ENCODE measurements at places on chromosomes 2 and 18.

DNA sequence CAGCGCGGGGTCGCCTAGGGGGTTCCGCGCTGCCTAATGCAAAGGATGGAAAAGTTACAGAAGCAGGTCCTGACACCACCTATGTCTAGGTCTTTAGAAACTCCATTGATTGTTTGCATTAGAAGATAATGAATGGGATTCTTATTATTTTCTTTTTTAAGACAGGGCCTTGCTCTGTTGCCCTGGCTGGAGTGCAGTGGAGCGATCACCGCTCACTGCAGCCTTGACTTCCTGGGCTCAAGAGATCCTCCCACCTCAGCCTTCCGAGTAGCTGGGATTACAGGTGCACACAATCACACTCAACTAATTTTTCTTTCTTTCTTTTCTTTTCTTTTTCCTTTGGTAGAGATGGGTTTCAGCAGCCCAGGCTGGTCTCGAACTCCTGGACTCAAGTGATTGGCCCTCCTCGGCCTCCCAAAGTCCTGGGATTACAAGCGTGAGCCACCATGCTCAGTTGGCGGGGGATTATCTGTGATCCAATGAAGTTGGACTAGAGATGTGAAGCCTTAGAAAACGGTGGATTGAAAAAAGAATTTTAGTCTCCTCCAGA, 761 bp upstream of the IDH1 start:
- DNase-seq, result no peak

DNA sequence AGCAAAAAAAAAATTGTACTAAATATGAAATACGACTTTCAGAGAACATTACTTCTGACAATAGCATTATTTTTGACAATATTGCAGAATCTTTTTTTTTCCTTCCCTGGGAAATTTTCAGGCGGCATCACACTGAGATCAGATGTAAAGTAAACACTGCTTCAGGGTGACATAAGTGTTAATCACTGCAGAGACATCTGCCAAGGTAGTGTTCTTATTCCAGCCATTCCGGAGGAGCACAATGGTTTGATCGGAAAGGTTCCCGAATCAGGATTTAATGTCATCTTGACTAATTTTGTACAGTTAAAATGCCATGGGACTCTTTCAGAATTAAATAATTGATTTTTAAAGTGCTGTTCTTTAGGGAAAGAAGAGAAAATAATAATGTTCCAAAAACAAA, 56.7 kb upstream of the ZNF236 start:
- DNase-seq, result no peak

DNA sequence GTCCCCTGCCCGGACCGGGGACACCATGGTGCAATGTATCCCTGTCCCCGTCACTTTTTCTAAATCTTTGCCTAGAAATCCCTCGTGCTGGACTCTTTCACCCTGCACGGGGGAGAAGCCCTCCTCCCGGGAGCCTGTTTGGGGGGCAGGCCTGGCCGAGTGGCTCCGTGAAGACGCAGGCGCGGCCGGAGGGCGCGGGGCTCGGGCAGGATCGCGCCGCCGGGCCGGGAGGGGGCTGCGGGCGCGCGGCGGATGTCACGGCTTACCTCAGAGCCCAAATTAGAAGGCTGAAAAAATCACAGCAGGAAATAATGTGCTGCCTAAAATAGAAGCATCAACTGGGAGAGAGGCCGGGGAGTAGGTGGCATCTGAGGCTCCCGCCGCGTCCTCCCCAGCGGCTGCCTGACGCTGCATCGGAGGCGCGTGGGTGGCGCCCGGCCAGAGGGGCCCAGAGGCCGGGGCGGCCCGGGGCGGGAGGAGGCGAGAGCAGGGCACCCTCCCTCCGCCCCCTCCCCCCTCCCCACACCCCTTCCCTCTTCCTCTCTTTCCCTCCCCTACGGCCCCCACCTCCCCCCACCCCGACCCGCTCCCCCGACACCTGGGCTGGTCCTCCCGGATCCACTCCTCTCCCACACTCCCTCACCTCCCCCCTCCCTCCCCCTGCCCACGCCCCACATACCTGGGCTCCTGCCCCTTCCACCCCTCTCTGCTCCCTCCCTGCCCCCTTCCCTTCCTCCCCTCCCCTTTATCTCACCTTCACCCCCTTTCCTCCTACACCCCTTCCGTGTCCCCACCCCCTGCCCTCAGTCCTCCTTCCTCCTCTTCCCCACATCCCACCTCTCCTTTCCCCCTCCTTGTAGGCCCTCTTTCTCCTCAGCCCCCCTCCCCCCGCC, 51.9 kb downstream of the SLC4A1AP start:
- peak; percentile 62 for DNase-seq

- DNase-seq, result no peak
Observed at GRCh38 chr2:79740879-79741443, 228.1 kb downstream of the CTNNA2 start.

GRCh38 chr2:86221066-86221684, 21.9 kb downstream of the MRPL35 start:
- peak; percentile 63 for DNase-seq

DNA sequence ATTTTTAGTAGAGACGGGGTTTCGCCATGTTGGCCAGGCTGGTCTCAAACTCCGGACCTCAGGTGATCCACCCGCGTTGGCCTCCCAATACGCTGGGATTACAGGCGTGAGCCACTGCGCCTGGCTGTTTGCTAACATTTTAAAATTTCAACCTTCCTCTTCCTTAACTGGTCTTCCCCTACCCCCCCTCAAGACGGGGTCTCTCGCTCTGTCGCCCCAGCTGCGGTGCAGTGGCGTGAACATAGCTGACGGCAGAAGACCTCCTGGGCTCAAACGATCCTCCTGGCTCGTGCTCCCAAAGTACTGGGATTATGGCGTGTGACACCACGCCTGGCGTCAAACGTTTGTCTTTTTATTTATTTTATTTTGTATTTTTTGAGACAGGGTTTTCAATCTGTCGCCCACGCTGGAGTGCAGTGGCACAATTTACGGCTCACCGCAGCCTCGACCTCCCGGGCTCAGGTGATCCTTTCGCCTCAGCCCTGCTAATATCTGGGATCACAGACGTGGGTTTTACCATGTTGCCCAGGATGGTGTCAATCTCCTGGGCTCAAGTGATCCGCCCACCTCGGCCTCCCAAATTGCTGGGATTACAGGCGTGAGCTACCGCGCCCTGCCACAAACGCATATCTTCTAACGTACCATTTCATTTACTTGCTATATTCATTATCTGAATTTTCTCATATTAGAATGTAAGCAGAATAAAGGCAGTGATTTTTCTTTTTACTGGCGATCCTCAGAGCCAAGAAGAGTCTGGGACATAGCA, 984 bp upstream of the MSH2 start:
- DNase-seq, result no peak

- no peak for DNase-seq
Observed at GRCh38 chr18:24611075-24611474, 150.6 kb downstream of the HRH4 start.

- DNase-seq, result no peak
Observed at GRCh38 chr2:168469281-168469988, 13.4 kb downstream of the CERS6 start.

- DNase-seq, result no peak
Observed at GRCh38 chr2:69804416-69804815, 25.0 kb upstream of the GMCL1 start.

- no peak for DNase-seq
Observed at GRCh38 chr2:164620873-164621763, at the start of gene GRB14. Gene GRB14, minus strand, starts transcription at chr2:164621482. Its CDS starts 173 bp downstream, at chr2:164621309.

GRCh38 chr2:17638196-17638743, 97.8 kb downstream of the VSNL1 start:
- no peak for DNase-seq

GRCh38 chr18:3451183-3451988, 1.4 kb downstream of the TGIF1 start:
- DNase-seq, result peak; percentile 92

DNA sequence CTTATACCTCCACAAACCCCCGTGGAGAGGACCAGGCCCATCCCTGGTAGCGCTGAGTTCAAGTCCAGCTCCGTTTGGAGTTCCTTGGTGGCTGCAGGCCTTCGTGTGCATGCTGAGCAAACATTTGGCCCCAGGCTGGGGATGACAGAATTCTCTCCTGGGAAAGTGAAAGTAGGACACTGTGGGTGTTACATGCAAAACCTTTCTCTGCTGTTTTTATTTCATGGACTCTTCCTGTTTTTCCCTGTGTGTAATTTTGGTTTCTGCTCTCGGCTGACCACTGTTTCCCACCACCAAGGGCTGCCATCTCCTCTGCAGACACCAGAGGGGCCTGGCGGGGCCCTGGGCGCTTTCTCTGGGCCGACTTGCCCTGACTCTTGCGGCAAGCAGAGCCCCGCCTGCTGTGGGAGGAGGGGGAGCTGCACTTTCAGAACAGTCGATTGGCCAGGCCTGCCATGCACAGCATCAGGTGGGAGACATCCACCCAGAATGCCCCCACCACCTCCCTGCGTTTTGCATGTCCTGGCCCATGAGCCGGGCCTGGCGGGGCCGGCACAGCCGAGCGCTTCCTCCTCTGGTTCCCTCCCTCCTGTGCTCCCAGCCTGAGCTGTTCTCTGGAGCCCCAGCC, 102.4 kb downstream of the CABLES1 start:
- DNase-seq, result peak; percentile 73

- DNase-seq, result no peak
Observed at GRCh38 chr2:67567886-67568285, 170.8 kb downstream of the ETAA1 start.

GRCh38 chr2:137677466-137677865, 286.8 kb upstream of the HNMT start:
- DNase-seq, result no peak

DNA sequence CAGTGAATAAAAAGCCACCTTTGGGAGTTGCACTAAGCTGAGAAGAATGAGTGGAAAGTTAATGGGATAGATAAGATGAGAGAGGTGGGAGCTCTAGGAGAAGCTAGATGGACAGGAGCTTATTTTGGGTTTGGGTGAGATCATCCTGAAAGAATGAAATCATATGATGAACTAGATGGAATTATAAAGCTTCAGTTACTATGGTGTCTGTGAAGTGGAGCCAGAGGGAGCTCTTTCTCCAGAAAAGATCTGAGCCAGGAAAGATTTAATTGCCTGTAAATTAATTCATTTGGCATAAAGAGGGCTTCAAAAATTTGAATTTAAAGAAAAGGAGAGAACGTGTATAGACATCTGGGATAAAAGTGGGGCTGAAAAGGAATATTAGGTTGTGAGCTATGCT, 10.3 kb downstream of the DNAH6 start:
- no peak for DNase-seq

DNA sequence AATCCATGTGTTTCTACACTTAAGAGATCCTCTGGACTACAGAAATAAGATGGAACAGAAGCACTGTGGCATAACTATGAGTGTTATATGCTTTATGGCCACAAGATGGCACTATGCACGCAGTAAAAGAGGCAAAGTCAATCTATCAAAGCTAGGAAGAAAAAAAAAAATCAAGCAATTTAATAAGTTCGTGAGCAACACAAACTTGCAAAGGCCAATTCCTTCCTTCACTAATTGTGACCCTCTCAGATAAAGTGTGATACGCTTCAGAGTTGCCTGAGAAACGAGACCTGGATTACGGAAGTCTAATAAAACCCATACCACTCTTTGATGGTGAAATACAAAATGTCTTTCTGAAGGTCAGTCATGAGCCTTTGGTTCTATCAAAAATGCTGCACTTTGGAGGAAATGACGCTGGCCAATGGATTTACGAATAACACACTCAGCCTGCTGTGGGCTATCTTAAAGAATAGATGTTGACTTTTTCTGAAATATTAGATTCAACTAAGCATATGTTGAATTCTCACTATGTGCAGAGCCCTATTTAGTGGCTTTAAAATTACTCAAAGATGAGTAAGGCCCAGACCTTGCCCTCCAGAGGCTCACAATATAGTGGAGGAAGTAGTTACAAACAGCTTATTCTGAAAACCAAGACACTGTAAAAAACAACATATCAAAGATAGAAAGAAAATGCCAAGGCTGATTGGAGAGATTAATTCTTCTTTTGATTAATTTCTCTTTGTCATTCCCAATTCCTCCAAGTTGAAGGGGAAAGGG, 35.5 kb upstream of the TTR start:
- peak; percentile 32 for DNase-seq

DNA sequence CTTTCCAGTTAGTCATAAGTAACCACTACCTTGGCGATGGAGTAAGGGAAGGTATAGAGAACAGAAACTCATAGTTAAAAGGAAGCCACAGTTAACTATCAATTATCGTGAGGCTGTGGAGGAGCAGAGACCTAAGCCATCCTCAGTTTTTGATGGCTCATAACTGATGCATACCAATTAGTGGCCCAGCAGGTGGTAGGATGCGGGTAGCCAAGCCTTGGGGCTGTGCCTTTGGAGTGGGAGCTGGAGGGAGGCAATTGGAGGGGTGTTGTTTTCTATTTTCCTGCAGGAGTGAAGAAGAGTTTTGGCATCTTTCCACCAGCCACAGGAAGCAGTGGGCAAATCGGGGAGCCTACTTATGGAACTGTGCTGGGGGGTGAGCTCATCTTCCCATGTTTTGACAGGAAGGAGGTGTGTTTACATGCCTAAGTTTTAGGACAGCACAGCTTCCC, 194.8 kb downstream of the TPGS2 start:
- no peak for DNase-seq

GRCh38 chr2:50651676-50652075, 380.3 kb downstream of the NRXN1 start:
- no peak for DNase-seq

DNA sequence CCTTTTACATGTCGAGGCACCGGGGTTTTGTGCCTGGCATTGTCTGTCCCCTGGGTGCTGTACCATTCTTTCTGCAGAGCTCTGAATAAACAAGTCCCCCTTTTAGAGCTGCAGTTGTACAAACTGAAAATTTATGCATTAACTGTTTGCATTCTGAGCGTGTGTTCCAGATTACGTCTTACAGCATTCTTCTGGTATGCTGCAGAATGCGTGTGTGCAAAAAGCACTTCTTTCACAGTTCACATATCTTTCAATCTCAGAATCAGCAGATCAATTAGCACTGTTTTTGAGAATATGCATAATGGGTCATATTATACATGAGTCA, 27.5 kb downstream of the MEIS1 start:
- no peak for DNase-seq

DNA sequence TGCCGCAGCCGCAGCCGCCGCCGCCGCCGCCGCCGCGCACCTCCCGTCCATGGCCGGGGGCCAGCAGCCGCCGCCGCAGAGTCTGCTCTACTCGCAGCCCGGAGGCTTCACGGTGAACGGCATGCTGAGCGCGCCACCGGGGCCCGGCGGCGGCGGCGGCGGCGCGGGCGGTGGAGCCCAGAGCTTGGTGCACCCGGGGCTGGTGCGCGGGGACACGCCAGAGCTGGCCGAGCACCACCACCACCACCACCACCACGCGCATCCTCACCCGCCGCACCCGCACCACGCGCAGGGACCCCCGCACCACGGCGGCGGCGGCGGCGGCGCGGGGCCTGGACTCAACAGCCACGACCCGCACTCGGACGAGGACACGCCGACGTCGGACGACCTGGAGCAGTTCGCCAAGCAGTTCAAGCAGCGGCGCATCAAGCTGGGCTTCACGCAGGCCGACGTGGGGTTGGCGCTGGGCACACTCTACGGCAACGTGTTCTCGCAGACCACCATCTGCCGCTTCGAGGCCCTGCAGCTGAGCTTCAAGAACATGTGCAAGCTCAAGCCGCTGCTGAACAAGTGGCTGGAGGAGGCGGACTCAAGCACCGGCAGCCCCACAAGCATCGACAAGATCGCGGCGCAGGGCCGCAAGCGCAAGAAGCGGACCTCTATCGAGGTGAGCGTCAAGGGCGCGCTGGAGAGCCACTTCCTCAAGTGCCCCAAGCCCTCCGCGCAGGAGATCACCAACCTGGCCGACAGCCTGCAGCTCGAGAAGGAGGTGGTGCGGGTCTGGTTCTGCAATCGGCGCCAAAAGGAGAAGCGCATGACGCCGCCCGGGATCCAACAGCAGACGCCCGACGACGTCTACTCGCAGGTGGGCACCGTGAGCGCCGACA, 2.4 kb downstream of the POU3F3 start:
- no peak for DNase-seq

- no peak for DNase-seq
Observed at GRCh38 chr2:240701736-240702639, 10.3 kb downstream of the AQP12A start.
